ENCODE measurements at places on chromosomes 4 and X. TPM values are rescaled to one million over a fixed set of nuclear protein-coding genes. Genes with fewer than 3 reads are reported as not detected.

The HTR2C gene
- total RNA-seq, result not detected

The TMEM255A gene
- total RNA-seq, result under 0.01 TPM

The FRG2 gene
- not detected for total RNA-seq

The HAND2 gene
- total RNA-seq, result 1.7 TPM

The TEX11 gene
- total RNA-seq, result not detected

The GAB3 gene
- total RNA-seq, result 5.2 TPM

The ZNF732 gene
- total RNA-seq, result 0.18 TPM

The PRKG2 gene
- total RNA-seq, result 0.09 TPM

The GAGE13 gene
- not detected for total RNA-seq

The PPBP gene
- total RNA-seq, result not detected

The ETNPPL gene
- total RNA-seq, result not detected

The CTSO gene
- total RNA-seq, result 3.6 TPM

The HSFX4 gene
- not detected for total RNA-seq

The TAF7L gene
- 0.09 TPM for total RNA-seq

All from endothelial cell of coronary artery (primary cell).